Nucleus accumbens (tissue), 56 donors: ENCODE measurements at places on chromosomes 7 and 10.

DNA sequence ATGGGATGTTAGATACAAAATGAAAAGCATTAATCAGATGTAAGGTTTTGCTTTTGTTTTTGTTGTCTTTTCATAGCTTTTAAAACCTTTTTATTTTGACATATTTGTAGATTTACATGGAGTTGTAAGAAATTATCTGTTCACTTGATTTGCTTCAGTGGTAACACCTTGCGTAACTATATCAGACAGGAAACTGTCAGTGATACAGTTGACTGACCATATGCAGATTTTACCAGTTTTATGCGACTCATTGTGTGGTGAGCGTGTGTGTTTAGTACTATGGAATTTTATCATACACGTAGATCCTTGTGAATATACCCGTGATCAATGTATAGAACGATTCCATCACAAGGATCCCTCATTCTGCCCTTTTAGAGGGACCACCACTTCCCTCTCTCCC is 701.4 kb downstream of the SUGCT start:
- no peak for DNase-seq

DNA sequence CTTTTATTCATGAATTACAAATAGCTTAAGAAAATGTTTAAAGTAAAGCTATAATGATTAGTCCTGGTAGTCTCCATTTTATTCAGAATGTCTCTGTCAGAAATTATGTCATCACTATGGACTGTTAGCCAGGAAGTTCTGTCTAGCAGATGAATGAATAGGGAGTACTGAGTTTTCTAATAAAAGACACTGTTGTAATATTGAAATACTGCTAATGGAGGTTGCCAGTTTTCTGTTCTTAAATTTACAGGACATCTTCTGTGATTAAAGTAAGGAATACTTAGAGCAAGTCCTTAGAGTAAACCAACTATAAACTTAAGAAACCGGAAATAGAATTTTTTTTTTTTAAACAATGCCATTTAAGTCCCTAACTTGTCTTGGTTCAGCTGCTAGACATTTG is 309.8 kb downstream of the ADK start:
- DNase-seq, result no peak

GRCh38 chr7:116862951-116863670 is 724 bp downstream of the CAPZA2 start:
- DNase-seq, result no peak

DNA sequence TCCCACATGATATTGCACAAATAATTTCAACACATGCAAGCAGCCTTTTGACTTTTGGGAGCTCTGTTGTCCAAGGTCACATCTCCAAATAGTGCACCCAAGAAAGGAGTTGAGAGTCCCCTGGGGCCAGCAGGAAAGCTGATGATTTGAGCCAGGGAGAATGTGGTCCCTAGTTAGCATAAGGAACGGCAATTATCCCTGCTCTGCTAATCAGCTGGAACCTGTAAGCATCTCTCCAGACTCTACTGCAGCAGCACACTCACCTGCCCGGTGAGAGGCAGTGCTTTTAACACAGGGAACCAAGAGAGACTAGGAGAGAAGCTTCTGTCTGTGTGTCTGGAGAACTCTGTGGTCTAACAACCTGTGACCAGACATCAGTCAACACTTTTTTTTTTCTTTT is 17.0 kb downstream of the TRPV5 start:
- DNase-seq, result no peak
